ENCODE measurements at places on chromosomes 16 and 17. TPM values are rescaled to one million over a fixed set of nuclear protein-coding genes. Genes with fewer than 3 reads are reported as not detected.

DNA sequence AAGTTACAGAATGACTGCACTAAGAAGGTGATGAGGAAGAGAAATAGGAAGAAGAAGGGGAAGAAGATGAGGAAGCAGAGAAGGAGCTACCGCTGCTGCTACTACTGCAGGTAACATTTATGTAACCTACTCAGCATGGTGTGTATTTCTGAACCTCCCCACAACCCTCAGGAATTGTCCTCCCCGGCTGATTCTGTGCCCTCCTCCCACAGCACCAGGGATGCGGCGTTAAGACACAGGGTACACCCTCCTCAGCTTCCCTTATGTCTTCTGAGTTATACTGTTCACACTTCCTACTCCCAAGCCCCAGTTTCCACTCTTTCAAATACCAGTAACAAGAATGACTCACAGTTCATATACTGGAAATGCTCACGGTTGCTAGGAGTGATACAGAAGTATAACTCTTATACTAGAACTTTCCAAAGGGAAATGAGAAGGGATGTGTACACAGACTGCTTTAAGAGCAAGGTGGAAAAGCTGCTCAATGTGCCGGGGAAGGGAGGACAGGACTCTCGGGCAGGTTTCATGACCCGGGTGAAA, 224.5 kb upstream of the PSMD7 start:
- no peak for DNase-seq

DNA sequence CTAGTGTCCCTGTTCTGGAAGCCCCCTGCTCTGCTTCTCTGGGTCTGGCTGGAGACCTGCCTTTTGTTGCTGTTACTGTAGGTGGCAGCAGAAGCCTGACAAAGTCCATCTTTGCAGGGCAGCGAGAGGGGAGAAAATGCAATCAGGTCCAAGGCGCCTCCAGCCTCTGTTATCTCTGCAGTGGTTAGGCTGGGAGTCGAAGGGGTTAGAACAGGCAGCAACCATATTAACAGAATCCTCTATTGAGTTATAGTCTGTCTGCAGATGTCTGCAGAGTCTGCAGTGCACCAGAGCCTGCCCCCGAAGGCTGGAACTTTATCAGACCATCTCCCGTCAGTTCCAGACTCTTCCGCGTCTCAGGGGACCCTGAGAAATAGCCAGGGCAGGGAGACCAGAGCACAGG, 404.9 kb upstream of the EEF2KMT start:
- DNase-seq, result peak; percentile 17

DNA sequence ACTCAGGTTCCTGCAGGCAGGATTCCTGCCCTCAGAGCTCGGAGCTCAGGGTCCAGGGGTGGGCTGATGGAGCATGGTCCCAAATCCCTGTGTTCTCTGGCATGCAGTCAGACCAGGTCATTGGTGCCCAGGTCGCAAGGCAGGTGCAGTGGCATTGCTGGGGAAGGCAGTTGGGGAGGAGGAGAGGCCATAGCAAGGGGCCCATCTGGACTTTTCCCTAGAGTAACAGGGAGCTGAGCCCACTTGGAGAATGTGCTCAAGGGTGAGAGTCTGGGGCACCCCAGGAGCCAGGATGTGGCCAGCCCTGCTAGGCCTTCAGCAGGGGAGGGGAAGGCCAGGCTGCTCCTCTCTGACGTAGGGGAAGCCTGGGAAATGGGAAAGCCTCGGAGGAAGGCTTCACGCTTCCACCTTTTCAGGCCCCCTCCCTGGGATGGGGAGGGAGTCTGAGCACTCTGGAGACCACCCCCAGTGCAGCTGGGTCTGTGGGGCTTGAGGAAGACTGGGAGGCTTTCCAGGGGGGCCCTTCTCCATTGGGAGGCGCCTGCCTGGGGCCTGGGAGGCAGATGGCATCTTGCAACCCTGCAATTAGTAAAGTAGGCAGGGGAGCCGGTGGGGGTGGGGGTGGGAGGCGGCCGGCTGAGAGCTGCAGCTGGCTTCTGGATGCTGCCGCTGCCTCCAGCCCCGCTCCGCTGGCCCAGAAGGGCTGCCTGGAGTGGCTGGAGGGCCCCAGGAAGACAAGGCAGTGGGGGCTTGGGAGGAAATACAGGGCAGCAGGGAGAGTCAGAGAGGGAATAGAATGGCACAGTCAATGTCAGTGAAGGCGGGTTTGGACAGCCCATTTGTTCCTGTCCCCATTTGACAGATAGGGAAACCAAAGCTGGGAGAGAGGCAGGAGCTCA, 21.1 kb upstream of the DOK4 start:
- no peak for DNase-seq

DNA sequence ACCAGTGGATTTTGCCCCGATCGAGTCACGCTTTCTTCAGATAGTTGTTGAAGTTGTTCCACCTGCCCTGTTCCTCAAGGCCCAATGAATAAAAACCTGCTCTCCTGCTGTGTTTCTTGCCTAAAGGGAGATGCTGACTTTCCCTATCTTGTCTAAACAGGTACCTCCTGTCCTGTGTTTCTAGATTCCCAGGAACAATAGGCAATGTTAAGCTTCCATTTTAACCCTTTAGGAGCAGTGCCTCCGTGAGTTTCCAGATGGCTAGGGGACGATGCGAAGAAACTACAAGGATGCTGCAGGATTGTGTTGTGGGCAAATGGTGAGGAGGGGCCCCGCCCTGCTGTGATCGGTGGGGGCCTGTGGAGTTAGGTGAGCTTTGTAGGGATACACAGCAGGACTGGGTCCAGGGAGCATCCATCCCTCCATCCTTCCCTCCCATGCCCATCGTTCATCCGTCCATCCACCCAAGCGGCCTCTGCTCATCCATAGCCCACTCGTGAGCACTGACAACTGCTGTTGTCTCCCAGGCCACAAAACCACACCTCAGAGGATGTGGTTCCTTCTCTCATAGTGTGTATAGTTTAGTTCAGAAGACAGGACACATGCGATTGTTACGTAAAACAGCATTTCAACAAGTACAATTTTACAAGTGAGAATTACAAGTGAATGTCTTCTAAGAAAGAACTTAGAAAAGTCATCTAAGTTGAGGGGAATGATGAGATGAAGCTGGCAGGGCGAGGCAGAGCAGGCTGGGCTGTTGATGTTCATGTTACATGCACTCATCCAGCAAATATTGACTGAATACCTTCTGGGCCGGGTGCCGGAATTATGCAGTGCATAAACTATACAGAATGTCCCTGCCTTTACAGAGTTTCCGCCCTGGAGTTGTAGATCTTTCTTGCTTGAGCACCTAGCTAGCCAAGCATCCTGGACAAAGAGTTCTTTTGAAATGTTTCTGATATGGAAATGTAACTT, 5.2 kb downstream of the ARSG start:
- DNase-seq, result no peak

DNA sequence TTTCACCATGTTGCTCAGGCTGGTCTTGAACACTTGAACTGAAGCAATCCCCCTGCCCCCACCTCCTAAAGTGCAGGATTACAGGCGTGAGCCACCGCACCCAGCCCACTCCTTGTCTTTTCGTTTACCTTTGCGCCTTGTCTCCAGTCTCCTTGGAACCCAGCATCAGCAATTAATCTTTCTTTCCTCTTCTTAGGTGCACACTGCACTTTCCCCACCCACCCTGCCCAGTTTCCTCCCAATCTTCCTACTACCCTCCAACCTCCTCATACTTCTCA, 1.5 kb upstream of the CLDN7 start:
- DNase-seq, result no peak

GRCh38 chr17:17824783-17825614, 11.8 kb downstream of the SREBF1 start:
- no peak for DNase-seq

- no peak for DNase-seq
Measured at GRCh38 chr17:16887523-16888095, 84.3 kb downstream of the TNFRSF13B start.

DNA sequence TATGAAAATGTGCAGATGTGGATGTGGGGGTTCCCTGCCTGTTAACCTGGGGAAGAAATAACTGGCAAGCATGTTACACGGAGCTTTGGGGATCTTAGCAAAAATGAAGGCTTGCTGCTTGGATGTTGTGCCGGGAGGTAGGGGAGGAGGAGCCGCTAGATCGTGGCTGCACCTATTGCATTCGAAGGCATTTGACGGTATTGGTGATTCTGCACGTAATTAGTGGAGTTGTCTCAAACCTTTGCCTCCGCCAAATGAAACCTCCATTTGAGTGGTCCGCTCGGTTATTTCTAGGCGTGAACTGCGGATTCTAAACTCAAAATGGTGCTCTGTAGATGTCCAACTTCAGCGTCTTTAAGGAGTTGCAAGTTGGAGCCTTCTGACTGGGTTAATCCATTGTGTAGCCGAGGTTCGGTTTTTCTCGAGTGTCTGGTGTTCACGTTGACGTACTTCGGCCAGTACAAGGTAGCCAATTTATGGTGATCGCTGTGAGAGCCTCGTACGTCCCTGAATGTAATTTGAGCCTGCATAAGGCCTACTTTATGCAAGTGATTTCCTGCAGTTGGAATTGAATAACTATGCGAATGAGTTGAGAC, 1.5 kb downstream of the TNRC6C start:
- no peak for DNase-seq

GRCh38 chr16:86495756-86496261, 14.5 kb upstream of the FOXF1 start:
- no peak for DNase-seq

- DNase-seq, result no peak
Measured at GRCh38 chr16:84048871-84049270, 6.3 kb upstream of the SLC38A8 start.

DNA sequence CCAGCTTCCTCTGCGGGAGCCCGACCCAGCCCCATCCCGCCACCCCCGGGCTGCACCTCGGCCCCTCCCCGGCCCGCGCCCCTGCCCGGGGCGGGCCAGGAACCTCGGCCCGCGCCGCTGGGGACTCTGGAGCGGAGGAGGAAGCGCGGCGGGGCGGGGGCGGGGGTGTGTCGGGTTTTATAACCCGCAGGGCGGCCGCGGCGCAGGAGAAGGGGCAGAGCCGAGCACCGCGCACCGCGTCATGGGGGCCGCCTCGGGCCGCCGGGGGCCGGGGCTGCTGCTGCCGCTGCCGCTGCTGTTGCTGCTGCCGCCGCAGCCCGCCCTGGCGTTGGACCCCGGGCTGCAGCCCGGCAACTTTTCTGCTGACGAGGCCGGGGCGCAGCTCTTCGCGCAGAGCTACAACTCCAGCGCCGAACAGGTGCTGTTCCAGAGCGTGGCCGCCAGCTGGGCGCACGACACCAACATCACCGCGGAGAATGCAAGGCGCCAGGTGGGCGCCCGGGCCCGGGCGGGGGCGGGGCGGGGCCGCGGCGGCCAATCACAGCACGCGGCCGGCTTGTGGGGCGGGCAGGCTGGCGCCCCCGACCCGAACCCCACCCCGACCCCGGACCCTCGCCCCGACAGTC, at the start of gene ACE:
ACE (plus strand) TSS at position 208 of the 626 bp plus-strand sequence; CDS start at position 242, 34 bp downstream.
- DNase-seq, result peak; percentile 62

- DNase-seq, result peak; percentile 66
Measured at GRCh38 chr17:17146786-17147406, 59.2 kb downstream of the PLD6 start.

DNA sequence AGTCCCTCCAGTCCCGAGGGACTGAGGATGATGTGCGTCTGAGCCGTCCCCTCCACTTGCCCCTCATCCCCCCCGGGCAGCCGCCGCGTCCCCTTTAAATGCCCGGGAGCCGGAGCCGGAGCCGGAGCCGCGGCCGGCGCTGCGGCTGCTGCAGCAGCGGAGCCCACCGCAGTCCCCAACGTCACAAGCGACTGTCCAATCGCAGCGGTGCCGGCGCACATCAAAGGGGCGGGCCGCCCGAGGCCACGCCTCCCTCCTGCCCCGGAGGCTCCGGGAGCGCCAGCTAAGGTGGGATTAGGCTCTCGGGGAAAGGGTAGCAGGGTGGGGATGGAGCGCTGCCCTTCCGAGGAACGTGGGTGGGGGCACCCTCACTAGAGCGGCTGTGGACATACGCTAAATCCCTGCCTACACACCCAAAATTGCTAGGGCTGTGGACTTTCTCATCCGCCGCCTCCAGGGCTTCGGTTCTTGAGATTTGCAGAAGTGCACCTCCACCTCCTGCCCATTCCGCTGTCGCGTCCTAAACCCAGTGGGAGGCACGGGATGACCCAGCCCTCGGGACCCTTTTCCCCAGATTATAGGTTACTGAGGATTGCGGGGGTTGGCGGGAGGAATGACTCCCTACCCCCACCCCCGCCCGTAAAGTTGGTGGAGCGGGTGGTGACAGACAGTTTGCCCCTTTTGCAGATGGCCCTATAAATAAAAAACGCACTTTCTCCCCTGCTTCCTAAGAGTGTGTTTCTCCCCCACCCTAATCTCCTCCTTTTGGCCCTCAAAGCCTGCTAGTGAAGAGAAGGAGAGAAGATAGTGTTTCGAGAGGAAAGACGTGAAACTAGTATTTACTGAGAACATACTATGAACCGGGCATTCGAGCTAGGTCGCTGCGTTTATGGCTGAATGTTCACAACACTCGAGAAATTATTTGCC, at the start of gene PHOSPHO1:
PHOSPHO1 (minus strand) TSS at position 152 of the 927 bp plus-strand sequence. CDS start 4,096 bp downstream, outside the sequence.
- peak; percentile 81 for DNase-seq

DNA sequence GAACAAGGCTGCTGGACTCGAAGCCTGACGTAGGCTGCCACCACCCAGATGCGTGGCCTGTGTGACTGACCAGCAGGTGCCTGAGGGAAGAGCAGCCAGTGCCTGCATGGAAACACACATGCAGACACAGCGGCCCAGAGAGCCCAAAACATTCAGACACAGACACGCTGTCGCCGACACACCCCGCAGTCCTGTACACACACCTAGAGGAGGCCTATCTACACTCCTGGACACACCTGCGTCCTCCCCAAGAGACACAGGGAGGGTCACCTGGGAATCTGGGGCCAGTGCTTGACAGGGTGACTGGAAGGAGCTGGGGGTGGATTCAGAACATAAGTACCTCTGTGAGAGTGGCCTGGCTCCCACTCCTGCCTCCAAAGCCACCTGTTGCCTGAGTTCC, 6.1 kb upstream of the TSPOAP1 start:
- DNase-seq, result no peak

GRCh38 chr16:48565752-48566151, 44.2 kb downstream of the N4BP1 start:
- no peak for DNase-seq

MRC2 gene
- polyA plus RNA-seq, result 38.8 TPM

GFAP gene
- 1.2 TPM for polyA plus RNA-seq

DNAAF1 gene
- polyA plus RNA-seq, result 0.21 TPM

TP53TG3B gene
- not detected for polyA plus RNA-seq

CD7 gene
- polyA plus RNA-seq, result not detected
